ENCODE measurements at places on chromosomes 6 and 20.

GRCh38 chr6:111844376-111844775, 28.9 kb downstream of the FYN start:
- no peak for DNase-seq

- DNase-seq, result no peak
Observed at GRCh38 chr6:39568896-39569295, 156.3 kb downstream of the KIF6 start.

- no peak for DNase-seq
Observed at GRCh38 chr6:82963191-82963925, 102.3 kb downstream of the UBE3D start.

- DNase-seq, result no peak
Observed at GRCh38 chr6:45685076-45685475, 307.3 kb upstream of the SUPT3H start.

GRCh38 chr20:9223296-9223695, 154.4 kb downstream of the PLCB4 start:
- DNase-seq, result no peak

GRCh38 chr6:151372164-151372563, 19.2 kb downstream of the ZBTB2 start:
- DNase-seq, result no peak

GRCh38 chr20:44886828-44887227, 1.3 kb downstream of the YWHAB start:
- no peak for DNase-seq

- DNase-seq, result no peak
Observed at GRCh38 chr6:52575502-52575892, 1.4 kb downstream of the TRAM2 start.

- DNase-seq, result no peak
Observed at GRCh38 chr6:17432356-17432755, 39.0 kb downstream of the CAP2 start.

GRCh38 chr6:107661291-107661690, 162.8 kb downstream of the SCML4 start:
- DNase-seq, result no peak

DNA sequence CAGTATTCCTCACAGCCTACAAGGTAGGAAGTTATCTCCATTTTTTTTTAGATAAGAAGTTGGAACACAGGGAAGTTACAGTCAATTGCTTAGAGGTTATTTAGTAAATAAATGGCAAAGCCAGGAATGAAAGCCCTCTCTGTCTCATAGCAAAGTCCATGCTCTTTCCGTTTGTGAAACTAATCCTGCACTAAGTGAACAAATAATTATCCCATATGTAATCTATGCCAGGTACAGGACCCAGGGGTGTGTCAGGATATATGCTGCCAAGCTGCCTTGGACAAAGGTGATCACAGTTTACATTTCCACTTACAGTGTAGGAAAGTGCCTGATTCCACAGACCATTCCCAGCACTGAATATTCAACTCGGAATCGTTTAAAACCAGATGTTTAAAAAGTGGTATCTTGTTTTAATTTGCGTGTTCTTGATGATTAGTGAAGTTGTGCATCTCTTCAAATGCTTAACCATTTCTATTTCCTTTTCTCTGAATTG, 13.6 kb upstream of the GMDS start:
- no peak for DNase-seq

GRCh38 chr6:114292431-114292830, 50.4 kb downstream of the HS3ST5 start:
- DNase-seq, result no peak

GRCh38 chr6:105397987-105398386, 4.9 kb downstream of the PREP start:
- DNase-seq, result no peak

DNA sequence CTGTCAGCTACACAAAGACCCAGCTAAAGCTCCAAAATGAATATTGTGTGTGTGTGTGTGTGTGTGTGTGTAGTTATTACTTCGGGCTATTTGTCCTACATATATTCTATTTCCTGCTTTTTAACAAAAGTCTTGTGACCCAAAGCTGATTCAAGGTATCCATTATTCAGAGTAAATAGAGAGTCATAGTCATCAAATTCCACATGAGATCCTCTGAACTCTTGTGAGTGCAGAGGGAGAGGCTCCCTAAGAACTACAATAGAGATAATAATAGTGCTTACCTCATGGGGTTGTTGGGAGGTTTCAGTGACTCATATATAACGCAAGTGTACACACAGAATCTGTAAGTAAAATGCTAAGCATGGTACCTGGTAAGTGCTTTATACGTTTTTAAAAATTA, 95.6 kb upstream of the SHLD1 start:
- no peak for DNase-seq

GRCh38 chr20:19975901-19976300, 41.3 kb upstream of the NAA20 start:
- no peak for DNase-seq

DNA sequence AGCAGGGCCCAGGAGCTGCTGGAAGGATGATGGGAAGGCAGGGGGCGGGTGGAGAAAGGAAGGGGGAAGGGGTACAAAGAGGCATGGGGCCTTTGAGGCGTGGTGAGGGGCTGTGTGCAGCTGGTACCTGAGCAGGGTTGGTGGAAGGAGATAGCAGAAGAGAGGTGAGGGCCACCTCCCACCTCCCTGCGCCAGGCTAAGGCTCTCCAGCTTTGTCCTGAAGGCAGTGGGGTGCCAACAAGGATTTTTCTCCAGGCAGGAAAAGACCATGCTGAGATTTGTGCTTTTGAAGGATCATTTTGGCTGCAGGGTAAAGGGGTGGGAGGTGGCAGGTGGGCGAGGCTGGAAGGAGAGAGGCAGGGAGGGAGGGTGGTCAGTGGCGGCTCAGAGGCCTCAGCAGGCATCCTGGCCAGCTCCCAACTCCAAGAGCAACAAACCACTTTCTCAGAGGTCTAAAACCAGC, 40.8 kb downstream of the NOL4L start:
- no peak for DNase-seq

- no peak for DNase-seq
Observed at GRCh38 chr6:159151266-159151855, 17.8 kb upstream of the FNDC1 start.

DNA sequence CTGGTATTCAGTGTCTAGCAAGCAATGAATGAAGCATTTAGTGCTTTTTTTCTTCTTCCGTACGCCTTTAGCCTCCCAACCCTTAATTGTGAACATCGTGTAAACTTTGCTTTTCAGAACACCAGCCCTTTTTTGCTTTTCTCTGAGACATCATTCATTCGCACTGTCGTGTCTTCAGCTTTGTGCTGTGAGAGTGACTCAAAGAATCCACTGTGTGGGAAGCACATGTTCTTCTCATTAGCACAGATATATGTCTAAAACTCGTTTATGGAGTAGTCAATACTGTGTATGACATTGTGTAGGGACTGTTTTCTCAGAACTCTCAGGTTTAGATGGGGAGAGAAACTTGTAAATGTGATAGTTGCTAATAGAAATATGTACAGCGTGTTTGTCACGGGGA, 279.1 kb downstream of the FARS2 start:
- DNase-seq, result no peak

DNA sequence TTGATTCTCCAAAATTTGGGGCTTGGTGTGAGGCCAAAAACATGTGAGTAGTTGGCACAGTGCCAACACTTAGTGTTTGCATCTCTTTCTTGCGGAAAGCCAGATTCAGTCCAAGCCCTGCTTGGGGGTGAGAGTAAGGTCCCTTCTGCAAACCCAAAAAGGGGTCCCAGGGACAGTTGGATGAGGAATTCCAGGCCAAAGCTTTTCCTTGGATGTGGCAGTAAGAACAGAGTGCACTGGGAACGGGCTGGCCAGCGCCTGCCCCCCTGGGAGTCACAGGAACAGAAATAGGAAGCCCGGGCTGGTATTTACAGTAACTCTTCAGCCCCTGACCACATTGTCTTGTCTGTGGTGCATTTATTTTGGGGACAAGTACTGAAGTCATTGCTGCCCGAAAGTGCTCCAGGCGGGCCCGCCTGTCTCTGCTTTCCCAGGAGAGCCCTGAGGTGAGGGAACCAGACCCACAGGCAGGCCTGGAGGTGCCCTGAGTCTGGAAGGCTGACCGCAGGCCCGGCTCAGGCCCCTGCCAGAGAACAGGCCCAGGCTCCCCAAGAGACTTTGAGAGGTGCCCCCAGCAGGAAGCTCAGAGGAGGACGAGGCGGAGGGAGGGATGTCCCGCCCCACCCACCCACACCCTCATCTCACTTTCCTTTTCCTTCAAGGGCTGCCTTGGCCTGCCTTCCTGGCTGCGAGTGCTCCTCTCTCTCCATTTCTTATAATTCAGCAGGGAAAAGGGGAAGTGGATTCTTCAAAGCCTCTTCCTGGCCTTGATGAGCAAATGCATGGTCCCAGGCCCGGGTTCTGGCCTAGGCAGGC, 218.4 kb downstream of the MAFB start:
- no peak for DNase-seq

DNA sequence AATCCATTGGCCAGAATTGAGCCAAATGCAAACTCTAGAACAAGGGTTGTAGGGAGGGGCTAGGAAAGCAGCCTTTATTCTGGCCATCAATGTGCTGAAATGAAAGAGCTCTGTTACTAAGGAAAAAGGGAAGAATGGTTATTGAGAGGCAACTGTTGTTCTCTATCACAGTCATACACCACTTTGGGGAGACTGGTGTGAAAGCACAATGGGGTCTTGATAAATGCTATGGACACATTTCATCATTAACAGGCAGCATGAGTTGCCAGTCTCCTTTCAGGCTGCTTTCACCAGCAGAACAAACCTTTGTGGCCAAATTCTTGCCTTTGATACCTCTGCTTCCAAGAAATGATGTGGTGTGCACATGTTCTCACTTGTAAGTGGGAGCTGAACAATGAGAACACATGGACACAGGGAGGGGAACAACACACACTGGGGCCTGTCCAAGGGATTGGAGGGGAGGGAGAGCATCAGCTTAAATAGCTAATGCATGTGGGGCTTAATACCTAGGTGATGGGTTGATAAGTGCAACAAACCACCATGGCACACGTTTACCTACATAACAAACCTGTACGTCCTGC, 86.2 kb downstream of the CDS2 start:
- DNase-seq, result no peak

DNA sequence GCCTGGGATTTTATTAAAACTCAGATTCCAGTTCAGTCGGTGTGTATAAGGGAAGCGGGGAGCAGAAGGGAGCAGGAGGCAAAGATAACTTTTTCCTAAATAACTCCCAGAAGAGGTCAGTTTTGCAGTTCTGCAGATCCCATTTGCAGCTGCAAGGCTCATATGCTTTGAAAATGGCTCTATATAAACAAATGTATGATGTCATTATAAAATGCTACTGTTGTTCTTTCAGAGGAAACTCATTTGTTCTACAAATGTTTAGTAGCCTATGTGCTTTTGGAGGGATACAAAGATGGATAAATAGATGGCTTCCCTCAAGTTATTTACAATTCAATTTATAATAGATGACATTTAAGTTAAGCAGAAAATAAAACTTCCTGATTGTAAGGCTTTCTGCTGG, 29.2 kb upstream of the DSP start:
- no peak for DNase-seq

- no peak for DNase-seq
Observed at GRCh38 chr20:50630578-50631263, 60.6 kb downstream of the RIPOR3 start.

GRCh38 chr20:55783381-55783780, 221.9 kb downstream of the CBLN4 start:
- no peak for DNase-seq

DNA sequence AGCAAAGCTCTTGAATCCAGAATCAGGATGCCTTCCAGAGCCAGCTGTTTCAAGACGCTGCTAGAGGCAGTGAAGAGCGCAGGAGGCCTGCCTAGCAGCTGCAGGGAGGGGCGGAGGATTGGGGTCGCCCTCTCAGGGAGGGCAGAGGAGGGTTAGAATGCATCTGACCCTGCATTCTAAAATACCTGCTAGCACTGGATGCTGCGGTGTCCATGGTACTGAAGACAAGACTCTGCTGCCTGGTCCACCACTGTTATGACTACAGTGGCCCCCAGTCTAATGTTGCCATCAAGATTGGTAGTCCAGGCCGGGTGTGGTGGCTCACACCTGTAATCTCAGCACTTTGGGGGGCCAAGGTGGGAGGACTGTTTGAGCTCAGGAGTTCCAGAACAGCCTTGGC, 193.7 kb upstream of the PROKR2 start:
- DNase-seq, result no peak

GRCh38 chr20:57330998-57331397, 1.4 kb downstream of the SPO11 start:
- DNase-seq, result no peak

DNA sequence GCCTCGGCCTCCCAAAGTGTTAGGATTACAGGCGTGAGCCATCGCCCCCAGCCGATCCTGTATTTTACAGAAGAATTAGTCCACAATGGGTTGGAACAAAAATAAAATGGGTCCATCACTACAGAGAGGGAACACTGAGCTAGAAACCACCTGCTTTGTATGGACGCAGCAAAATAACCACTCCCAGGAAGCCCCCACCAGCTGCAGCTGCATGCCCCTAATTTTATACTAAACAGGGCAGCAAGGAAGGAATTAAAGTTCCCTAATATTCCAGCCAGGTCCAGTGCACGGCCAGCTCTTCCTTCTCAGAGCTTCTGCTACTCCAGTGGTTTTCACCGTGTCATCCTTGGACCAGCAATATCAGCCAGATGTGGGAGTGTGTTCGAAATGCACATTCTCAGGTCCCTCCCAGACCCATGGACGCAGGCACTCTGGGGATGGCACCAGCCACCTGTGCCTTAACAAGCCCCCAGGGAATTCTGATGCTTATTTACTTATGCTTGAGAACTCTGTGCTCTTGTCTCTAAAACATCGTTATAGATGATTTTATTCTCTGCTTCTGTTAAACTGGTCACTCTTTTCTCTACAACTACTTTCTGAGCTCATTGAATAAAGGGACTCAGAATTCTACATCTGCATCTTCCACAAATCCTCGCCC, 189.5 kb upstream of the SLC24A3 start:
- DNase-seq, result no peak

- no peak for DNase-seq
Observed at GRCh38 chr6:139433631-139434419, 59.4 kb upstream of the CITED2 start.

- no peak for DNase-seq
Observed at GRCh38 chr20:62916703-62917476, 9.4 kb downstream of the DIDO1 start.

DNA sequence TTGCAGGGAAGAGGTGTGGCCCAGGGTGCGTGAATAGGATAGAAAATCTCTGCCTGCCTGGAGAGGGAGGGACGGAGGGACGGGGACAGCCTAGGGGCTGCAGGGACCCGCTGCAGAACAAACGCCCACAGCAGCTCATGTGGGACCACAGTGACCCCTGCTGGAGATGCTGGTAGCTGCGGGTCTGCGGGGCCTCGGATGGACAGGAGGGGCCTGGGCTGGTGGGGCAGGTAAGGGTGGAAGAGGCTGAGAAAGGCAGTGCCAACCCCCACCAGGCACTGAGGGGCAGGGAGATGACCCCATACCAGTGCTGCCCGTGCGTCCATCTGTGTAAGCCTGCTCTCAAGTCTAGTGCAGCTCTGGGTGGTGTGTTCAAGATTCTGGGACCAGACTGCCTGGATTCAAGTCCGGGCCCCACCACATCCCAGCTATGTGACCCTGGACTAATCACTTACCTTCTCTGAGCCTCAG, 39.4 kb downstream of the KIAA1755 start:
- peak; percentile 40 for DNase-seq

- no peak for DNase-seq
Observed at GRCh38 chr20:3995067-3995748, 20.1 kb downstream of the RNF24 start.

- no peak for DNase-seq
Observed at GRCh38 chr20:62504323-62504722, 28.5 kb upstream of the GATA5 start.

GRCh38 chr6:105824732-105825131, 261.4 kb upstream of the PRDM1 start:
- no peak for DNase-seq
